ENCODE measurements at places on chromosomes 13 and 19.

- DNase-seq, result no peak
These were observed 100.5 kb upstream of the TEX29 start for GRCh38 chr13:111219950-111220349.

DNA sequence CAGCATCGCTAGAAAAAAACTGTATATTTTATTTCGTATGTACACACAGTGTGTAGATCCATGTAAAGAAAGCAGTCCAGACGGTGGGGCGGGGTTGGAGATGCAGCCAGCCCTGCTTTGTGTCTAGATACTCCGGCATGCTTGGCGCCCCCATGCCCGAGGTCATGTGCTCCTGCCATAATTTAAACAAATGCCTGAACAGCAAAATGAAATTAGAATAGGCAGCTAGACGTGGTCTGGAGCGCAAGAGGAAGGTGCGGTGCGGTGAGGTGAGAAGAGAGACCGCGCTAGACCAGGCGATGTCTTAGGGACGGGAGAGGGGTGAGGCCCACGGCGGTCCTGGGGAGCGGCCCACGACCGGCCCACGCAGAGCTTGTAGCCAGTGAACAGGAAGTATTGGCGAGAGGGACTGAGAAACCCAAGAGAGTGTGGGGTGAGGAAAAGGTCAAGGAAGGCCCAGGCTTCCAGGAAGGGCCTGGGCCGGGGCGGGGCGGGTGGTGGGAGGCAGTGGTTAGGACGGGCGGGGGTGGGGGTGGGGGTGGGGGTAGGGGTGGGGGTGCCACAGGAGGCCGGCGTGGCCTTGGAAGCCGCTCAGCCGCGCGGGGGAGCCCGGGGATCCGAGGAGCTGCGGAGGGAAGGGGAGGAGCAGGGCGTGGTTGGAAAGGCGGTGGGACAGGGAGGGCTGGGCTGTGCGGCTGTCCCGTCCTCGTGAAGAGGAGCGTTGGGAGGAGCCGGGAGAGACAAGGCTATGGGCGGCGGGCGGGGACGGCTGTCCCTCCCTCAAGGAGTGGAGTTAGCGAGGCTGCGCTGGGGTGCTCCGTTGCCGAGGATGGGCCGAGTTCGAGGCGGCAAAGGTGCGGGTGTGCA, 254.7 kb upstream of the SGCG start:
- DNase-seq, result no peak

- no peak for DNase-seq
These were observed 93.2 kb downstream of the FRY start for GRCh38 chr13:32124743-32125142.

DNA sequence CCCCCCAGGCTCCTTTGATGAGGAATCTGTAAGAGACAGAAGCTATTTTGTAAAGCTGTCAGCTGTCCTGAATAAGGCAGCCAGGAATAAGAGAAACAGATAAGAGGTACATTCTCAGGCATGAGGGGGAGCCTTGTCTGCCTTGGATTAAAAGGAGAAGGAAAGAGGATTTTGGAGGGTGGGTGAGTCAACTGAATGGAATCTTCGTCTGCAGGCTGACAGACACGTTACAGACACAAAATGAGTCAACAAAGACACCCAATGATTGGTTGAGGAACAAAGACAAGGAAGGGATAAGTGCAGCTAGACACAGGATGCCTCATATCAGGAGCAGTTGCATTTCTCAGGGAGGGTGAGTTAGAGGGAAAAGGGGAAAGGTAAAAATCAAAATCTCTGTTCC, 162.5 kb downstream of the OLFM4 start:
- DNase-seq, result no peak

DNA sequence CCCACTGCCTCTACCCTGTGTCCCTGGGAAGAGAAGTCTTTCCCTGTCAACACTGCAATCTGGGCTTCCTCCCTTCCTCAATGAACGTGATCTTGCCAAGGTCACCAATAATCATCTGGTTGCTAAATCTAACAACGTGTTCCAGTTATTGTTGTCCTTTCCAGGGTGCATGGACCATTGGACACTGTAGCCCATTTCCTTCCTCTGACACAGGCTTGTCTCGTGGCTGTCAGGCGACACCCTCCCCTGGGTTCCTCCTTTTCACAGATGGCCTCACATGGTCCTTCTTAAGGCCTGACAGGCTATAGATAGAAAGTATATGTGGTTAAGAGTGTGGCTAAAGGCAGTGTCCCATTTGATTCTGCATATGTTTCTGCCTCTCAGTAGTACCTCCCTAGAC, 67.7 kb upstream of the STARD13 start:
- DNase-seq, result no peak

DNA sequence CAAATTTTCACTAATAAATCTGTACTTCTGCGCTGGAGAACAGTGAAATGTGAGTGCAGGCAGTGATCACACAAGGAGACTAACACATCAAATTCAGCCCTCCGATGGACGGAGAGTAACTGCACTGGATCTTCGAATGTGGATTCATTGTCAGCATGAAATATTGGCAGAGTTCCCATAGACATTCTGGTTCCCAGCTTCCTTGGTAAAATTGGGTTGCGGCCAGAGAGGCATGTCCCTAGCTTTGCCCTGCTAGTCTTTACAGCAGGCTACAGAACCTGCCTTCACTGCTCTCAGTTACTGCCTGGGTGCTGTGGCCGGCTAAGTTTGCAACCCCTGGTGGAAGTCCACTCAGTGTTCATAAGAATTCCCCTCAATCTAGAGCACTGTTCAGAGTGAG, 32.3 kb upstream of the UQCRFS1 start:
- no peak for DNase-seq
